Activated CD4-positive, alpha-beta T cell treated with anti-CD3 and anti-CD28 coated beads, Interleukin-2, amount 50 U/mL, for 4 hours (primary cell): ENCODE measurements at places on chromosomes 12 and 14.

DNA sequence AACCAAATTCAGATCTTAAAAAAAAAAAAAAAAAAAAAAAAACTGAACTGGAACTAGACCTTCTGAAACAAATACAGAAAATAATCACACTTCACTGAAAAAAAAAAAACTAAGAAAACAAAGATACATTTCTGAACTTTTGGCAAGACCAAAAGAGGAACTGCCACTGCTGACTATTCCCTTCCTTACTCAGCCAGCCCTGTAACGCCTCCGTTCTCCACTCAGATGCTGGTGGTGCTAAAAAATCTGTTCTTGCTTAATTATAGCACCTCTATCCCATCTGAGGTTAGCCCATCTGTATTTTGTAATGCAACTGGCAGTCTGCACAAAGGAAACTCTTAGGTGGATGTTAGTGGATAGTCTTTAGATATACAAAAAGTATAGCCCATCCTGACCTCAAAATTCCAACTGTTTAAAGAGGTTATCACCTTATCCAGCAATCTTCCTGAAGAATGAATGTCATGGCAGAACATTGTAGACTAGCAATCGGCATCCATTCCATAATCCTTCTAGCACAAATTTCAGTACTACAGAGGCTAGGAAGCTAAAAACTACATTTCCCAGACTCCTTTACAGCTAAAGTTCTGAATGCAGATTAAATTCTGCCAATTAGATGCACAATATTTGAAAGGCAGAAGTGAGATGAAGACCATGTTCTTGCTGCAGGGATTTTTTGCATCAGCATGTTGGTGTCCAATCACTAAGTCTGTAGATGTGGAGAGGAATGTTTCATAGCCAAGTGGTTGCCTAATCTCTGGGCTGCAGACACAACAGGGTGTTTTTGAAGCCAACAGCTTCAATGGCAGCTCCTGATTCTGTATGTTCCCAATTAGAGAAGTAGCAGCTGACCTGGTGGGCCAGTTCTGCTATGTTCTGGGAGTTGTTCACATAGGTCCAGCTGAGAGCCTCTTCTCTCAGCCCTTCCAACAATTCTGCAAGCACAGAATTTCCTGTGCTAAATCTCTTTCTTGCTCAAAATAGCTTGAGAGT, 5.7 kb downstream of the MAP3K9 start:
- no peak for DNase-seq

- DNase-seq = no peak
Observed at GRCh38 chr12:98465950-98466602, 49.3 kb upstream of the TMPO start.

GRCh38 chr14:91373591-91374254, 43.9 kb downstream of the CCDC88C start:
- peak; percentile 46 for DNase-seq

- DNase-seq = peak; percentile 84
Observed at GRCh38 chr14:54565785-54566409, 1.0 kb upstream of the SAMD4A start.

DNA sequence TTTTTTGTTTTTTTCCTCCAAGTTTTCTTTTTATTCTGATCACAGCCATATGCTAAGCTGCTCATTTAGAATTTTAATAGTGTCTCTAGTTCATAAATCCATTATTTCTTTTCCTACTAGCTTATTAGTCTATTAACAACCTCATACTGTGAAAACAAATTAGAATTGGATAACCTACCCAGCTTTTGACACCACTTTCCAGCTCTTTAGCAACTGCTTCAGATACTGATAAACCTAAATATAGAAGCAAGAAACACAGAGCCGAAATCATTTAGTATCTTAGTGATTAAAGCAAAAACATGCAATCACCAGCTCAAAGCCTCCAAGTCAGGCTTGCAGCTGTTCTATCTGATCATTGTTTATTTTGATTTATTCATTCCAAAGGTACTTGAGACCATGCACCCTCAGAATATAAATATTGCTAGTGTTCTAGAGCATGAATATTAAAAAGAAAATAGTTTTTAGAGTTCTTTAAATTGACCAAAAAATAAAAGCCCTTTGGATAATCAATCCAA, 121.5 kb downstream of the STXBP6 start:
- DNase-seq = no peak

GRCh38 chr14:75518625-75519024, 3.6 kb upstream of the BATF start:
- no peak for DNase-seq

DNA sequence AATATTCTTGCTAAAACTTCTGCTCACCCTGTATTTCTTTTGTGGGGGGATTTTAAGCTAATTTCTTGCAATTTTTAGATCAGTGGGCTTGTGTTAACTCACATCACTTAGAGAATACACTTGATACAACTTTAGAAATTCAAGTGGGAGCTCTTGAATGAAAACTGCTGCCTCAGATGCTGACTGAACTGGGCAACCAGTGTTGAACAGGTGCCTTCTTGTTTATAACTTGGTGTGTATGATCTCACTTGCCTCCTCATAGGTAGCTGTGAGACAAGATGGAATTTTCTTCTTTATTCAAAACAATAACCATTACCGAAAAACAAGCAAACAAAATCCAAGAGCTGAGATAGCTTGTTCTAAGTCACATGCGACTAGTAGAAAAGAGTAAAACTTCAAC, 63.5 kb downstream of the FGD4 start:
- no peak for DNase-seq

DNA sequence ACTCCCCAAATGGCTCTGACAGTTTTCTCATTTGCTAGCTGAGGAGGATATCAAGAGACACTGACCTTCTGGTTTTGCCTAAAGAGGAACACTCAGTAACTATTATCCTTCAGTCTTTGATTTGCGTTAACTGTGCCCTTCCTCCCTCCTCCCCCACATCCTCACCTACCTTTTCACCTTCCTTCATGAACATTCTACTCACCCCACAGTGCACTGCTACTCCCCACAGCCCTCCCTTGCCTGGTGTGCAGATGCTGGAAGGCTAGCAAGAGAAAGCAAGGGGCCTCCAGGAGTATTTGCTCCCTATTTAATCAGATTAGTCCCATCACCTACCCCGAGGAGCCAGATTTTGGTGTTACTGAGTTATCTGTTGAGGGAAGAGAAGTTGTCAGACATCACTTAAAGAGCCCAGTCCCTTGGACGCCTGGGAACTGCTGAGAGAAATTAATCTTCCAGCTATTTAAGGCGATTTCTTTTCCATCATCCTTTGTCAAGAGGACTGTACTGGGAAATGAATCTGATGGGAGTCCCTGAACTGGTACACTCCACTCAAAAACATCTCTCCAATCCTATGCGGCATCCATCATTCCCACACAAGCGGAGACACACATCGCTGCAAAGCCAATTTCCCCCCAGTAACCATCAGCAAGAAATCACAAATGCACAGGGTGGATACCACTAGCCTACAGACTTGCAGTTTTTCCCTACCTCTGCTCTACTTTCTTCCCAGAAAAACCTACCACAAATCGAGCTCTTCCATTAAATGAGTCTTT, 11.5 kb downstream of the PSMB5 start:
- no peak for DNase-seq

- DNase-seq = no peak
Observed at GRCh38 chr12:15714256-15714655, 74.9 kb downstream of the EPS8 start.

DNA sequence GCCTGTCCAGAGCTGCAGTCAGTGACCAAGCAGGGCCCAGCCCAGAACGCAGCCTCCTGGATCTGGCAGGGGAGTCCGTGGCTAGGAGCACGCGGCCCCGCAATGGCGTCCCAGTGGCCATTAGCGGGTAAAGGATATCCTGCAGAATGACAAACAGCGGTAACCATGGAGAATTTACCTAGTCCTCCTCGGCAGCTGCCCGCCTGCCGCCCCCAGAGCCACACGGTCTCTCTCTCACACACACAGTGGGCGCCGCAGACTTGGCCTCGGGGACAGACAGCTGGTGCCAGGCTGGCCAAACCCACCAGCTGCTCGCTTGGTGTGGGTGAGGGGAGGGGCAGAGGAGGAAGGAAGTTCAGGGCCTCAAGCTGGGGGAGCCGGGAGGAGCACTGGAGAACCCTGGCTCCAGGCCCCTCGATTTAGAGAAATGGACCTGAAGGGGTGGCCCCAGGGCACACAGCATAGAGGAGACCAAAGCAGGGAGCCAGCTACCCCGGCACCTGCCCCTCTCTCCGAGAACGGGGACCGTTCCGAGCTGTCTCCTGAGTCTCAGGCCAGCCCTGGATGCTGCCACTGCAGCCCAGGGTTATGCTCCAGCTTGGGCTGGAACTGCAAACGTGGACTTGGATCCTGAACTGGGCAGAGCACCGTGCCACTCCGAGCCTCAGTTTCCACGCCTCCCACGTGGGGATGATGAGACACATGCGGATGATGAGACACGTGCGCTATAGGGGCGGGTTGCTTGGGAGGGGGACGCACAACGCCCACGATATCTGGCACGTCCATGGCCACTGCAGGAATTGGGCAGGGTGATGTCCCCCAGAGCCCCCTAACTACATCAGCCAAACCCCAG, 3.4 kb downstream of the CDK2AP1 start:
- no peak for DNase-seq

DNA sequence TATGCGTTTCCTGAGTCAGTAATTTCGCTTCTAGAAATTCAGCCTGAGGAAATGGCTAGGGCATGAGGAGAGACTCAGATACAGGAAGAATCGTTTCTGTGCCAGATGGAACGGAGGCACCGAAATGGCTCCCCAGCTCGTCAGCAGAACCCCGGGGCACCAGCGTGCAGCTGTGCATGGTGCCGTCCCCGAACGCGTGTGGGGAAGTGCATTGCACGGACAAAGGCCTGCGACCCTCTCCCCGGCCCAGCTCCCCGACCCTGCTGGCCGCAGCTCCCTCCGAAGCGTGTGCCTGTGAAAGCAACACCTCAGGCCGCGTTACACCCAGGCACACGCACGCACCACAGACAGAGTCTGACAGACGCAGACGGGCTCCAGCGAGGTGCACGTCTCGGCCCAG, 82.9 kb downstream of the NOC4L start:
- DNase-seq = no peak

GRCh38 chr14:103361867-103362266, 23.3 kb upstream of the MARK3 start:
- no peak for DNase-seq

- no peak for DNase-seq
Observed at GRCh38 chr14:104350463-104351185, 212.2 kb downstream of the KIF26A start.

- no peak for DNase-seq
Observed at GRCh38 chr12:89089264-89089663, 263.0 kb downstream of the DUSP6 start.
